Adipocyte (in vitro differentiated cells): ENCODE measurements at places on chromosomes 2 and 18.

DNA sequence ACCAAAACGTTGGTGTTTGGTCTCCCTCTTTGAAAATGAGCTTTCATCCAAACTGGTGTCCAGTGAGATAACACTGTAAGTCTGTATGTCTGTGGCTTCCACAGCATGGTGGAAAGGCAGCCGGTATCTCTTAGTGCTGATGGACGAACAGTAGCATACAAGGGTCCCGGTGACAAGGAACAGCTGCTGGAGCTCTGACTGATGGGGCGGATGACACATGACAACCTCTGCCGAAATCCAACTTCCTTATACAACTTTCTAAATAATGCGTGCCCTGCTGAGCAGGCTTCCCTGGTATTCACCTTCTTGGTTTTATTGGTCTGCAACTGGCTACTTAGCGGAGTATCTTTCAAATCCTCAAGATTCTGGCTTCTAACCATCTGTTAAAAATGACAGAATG lies 216.2 kb downstream of the SRBD1 start:
- no peak for DNase-seq

GRCh38 chr18:61435064-61435652 lies 101.9 kb downstream of the CDH20 start:
- peak; percentile 16 for DNase-seq

DNA sequence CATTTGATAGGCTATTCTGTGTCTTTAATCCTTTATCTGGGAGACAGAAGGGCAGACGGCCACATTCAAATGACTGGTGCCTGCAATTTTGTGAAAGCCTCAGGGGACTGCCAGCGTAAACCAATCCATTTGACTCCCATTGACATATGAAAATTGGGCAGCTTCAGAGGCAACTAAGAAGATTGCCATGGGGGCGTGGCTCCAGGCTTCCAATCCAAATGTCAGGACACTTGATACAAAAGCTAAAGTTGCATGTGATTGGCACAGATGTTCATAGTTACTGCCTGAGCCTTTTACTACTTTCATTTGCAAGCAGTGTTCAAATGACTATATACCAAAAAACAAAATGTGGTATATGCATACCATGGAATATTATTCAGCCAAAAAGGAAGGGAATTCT lies 42.0 kb downstream of the SPC25 start:
- DNase-seq, result no peak

DNA sequence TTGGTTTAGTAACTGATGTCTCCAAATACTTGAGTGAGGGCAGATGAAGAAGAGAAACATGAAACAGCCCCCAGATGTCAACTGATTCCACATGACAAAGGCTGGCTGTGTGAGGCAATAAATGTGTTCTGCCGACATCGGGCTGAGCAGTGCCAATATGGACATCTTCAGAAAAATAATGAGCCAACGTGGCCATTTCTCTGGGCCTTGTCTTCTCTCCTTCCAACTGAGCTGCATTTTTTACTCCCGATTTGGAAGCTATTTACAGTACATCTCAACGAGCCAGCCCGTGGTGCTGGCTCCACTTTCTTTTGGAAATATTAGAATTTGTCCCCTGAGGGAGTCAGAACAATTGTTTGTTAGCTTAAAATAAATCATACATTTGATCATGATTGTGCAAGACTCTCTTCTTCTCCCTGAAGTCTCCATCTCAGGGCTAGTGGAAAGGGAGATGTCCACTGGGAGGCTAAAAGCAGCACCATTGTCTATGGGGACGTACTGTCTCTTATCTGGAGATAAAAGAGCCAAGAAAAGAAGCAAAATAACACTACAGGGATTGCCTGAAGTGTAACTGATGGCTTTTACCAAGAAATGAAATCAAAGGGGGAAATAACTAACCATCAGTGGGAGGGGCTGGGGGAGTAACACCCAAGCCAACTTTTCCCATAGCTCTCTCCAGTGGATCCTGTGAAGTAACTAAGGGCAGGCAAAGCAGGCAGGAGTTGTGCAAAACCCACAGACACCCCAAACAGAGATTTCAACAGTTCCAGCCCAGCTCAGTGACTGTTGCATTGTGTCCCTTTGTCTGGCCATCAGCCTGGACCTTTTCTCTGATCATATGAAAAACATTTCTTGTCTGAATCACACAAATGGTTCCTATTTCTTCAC lies 114.8 kb downstream of the RDH14 start:
- DNase-seq, result peak; percentile 19

DNA sequence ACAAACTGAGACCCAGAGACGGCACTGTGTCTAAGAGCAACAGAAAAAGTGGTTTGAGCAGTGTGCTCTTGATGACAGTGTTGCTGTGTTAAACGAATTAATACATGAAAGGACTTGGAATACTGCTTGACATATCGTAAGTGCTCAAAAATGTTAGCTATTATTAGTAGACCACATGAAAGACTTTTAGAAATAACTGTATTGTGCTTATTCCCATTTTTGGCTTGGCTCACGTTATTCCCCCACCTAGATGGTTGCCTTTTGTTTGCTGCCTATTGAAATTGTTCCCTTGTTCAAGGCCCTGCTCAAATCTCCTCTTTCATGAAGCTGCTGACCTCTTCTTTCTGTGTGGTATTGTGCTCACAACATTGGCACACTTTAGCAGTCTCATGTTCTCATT lies 27.8 kb upstream of the C2orf74 start:
- DNase-seq, result no peak

- DNase-seq, result no peak
Observed at GRCh38 chr2:189581354-189582139, 961 bp upstream of the SLC40A1 start.

DNA sequence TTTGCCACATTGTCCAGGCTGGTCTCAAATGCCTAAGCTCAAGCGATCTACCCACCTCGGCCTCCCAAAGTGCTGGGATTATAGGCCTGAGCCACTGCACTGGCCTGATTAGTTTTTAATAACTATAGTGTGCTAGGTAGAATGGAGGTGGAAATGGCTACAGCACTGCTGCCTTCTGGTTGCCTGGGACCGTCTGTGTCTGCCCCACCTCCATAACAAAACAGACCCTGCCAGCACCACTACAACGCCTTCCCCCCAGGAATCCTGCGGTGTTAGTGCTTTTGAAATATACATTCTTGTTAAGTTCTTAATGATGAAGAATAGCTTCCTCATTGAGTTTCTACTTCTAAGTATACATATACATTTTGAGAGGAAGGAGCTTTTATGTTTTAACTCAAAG lies 148.2 kb upstream of the ITGA6 start:
- no peak for DNase-seq

DNA sequence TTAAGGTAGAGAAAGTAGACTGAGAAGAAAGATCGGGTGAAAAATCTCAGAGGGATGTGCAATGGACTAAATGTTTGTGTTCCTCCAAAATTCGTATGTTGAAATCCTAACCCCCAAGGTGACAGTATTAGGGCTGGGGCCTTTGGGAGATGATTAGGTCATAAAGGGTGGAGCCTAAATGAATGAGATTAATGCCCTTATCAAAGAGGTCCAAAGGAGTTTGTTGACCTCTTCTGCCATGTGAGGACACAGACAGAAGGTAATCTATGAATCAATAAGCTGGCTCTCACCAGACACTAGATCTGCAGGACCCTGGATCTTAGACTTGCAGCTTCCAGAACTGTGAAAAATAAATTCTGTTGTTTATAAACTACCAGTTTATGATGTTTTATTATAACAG lies 2.7 kb upstream of the NMI start:
- no peak for DNase-seq

- DNase-seq, result no peak
Observed at GRCh38 chr18:35658112-35658511, 76.6 kb downstream of the GALNT1 start.

- DNase-seq, result no peak
Observed at GRCh38 chr18:46723856-46724415, 32.9 kb downstream of the ST8SIA5 start.

- DNase-seq, result no peak
Observed at GRCh38 chr18:31595121-31595771, 3.6 kb downstream of the TTR start.

DNA sequence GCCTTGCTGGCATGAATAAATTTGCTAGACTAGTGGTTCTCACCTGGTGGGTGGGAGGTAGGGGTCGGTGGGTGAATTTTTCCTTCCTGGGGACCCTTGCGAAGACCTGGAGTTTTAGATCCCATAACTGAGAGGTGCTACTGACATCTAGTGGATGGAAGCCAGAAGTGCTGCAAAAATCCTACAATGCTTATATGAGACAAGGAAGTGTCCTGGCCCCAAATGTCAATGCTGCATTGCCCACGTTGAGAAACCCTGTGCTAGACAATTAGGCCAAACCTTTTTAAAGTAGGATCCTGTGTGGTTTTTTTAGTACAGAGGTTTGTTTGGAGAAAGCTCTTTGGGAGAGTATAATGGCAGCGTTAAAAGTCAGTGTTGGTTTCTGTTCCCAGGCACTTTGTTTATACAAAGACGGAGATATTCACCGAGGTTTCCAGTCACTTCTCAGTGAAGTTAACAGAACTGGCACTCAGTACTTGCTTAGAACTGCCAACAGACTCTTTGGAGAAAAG lies 9.6 kb downstream of the SERPINB8 start:
- peak; percentile 90 for DNase-seq

DNA sequence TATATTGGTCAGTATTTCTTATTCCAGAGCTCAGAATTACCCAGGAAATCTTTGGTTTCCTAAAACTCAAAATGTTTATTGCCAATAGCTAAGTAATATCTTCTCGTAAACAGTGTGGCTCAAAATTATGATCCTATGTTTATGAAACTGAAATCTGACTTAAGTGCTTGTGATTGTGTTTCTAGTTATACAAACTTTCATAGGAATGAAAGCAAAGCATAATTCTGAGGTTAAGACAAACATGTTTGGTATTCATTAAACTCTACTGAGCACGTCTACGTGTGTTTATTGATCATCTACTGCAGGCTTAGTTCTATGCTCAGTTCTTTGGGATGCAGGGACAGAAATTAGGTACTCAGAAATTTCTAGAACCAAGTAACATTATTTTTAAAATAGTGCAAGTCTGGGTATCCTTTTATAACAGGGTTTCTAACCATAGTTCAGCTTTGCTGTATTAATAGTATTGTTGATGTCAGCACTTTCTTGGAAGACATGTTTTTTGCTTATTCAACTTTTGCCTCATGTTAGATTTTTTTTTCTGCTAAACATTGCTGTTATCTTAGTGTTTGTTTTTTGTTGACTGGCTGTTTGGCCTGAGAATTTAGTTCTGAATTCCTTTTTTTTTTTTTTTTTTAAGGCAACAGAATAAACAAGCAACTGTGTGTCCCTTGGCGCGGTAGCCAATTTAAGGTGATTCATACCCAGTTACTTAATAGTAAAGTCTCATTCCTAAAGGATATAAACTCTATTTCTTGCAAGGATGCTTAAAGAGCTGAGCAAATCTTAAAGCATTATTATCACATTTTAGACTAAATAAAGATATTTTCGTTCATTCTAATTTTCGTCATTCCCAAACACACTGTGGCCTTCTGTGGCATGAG lies 31.3 kb downstream of the PTPRM start:
- peak; percentile 49 for DNase-seq

- DNase-seq, result no peak
Observed at GRCh38 chr2:173410579-173410978, 55.9 kb downstream of the CDCA7 start.

DNA sequence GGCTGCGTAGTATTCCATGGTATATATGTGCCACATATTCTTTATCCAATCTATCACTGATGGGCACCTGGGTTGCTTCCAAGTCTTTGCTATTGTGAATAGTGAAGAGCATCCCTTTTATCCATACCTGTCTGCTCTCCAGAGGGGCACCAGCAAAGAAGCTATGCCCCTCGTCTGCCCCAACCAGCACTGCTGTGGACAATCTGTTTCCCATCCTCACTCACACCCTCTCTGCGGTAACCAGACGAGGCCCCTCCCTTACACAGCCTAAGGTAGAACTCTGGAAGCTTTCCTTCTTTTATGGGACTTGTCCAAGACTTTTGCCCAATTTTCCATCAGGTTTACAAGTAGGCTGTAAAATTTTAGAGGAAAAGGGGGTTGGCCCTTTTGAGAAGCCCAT lies 24.9 kb downstream of the TTR start:
- no peak for DNase-seq

- peak; percentile 67 for DNase-seq
Observed at GRCh38 chr2:151071382-151071781, 190.3 kb downstream of the RBM43 start.

DNA sequence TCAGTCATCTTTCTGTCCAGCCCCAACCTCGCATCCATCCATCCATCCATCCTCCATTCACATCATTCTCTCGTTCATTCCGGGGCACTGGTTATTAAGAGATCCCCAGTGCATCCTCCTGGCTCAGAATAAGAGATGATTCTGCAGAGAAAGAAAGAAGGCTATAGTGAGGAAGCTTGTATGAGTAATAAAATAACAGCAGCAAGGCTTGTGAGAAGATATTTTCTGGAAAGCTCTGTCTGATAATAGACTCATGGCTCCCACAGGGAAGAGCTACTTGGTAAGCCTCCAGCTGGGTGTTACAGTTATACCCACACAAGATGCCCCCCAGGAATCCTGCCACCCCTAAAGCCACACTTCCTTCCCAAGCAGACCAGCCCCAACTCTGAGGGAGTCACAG lies 143.2 kb downstream of the MTCL1 start:
- DNase-seq, result no peak

DNA sequence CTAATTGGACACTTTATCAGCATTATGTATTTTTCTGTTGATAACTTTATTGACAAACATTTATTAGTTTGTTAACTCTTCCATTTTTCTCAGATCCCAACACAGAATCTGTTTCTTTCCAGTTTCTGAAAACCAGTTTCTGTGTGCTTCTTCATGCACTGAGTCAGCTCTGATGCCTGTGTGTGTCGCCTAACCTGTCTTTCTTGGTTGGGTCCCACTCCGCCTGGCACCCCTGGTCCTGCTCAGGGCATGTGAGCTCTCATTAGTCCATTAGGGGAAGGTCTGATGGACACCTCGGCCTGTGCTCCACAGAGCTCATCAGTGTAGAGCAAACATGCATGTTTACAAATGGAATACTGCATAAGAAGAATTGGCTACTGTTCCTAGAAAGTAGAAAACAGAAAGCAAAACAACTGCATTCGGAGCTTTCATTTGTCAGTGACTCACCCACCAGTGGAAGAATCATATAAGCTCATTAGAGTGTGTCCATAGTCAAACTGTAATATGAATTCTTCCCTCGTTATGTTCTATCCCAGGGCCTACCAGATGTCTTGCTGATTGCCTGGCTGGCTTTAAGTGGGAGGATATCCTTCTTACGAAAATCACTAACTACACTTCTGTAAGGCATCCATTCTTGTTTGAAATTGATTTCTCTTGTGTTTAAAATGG lies 137.7 kb downstream of the SNTG2 start:
- DNase-seq, result peak; percentile 58
